ENCODE measurements at places on chromosomes 13 and 19. TPM values are rescaled to one million over a fixed set of nuclear protein-coding genes. Genes with fewer than 3 reads are reported as not detected.

TBXA2R gene
- 0.23 TPM for total RNA-seq

CRB3 gene
- total RNA-seq: not detected

DNA sequence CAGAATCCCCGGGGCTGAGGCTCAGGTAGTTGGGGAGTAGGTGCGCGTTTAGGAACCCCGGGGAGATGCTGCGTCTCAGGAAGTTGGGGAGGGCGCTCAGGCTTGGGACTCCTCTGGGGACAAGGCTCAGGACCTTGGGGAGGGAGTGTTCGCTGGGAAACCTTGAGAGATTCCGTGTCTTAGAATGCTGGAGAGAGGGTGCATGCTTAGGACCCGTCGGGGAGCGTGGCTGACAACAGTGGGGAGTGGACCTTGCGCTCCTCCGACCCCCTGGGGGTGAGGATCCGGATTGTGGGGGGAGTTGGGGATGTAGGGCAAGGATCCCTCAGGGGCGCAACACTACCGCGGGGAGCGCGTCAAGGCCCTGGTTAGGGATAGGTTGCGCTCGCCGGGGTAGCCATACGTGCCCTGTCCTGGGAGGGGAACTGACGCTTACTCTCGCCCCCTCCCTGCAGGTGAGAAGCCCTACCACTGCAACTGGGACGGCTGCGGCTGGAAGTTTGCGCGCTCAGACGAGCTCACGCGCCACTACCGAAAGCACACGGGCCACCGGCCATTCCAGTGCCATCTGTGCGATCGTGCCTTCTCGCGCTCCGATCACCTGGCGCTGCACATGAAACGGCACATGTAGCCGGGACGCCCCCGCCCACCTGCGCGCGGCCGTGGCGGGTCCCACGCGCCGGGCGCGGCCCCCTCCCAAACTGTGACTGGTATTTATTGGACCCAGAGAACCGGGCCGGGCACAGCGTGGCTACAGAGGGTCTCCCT is 2.0 kb downstream of the KLF2 start:
- no peak for DNase-seq

DNA sequence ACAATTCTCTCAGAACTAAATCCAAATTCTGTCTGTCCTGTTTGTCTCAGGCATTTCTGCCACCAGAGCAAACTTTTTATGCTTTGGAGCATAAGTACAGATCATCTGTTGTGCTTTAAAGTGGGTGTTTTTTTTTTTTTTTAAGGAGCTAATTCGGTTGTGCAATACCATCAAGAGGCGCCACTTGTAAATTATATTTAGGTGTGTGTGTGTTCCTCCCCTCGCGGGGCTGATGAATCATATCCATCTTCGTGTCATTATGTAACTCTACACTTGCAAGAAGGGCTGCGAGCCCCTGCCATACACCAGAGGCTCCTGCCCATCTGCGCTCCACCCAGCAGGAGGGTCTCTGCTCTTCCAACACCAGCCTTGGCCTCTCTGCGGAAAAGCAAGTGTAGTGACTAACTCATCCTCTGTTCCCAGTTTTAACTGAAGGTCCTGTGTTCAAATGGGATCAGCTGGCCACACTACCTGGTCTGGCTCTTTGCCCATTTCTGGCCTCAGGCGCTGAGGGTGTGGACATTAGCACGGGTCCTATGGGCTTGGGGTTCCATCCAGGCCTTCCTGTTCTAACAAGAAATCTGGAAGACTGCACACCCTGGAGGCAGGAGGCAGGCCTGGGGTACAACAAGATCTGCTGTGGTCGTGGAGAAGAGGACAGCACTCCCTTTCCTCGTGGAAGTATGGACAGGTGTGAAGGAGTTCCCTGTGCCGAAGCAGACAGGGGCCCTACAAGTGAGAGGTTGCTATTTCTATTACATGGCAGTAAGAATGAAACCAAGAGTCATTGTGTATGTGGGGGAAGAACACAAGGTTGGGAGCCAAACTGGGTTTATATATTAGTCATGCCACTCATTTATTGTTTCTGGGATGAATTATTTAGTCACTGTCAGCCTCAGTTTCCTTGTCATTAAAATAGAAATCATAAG is 96.1 kb upstream of the MBNL2 start:
- DNase-seq: no peak

GRCh38 chr19:3073159-3073563 is 10.9 kb upstream of the TLE5 start:
- no peak for DNase-seq

- DNase-seq: no peak
Measured at GRCh38 chr19:42420055-42420544, 7.1 kb downstream of the LIPE start.

DNA sequence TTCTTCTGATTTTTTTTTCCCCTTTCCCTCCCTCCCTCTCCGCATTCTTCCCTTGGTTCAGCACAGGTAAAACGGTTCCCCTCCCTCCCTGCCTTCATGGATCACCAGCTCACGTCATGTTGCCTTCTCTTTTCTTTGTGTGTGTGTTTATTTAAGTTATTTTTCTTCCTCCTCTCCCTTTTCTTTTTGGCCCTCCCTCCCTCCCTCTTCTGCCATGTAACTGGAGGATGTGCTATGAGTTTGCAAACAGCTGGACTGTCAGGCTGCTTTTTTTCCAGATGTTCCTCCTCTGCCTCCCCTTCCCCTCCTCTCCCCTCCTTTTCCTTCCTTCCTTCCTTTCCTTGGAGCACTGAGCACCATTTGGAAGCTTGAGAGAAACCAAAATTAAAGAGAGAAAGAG is 2.0 kb downstream of the LENG9 start:
- DNase-seq: no peak

- no peak for DNase-seq
Measured at GRCh38 chr13:27793507-27794367, 1.5 kb downstream of the GSX1 start.

MIDN gene
- total RNA-seq: 187 TPM

GRCh38 chr13:33362986-33363727 is 77.6 kb upstream of the STARD13 start:
- DNase-seq: no peak

- no peak for DNase-seq
Measured at GRCh38 chr13:47250146-47250545, 353.3 kb upstream of the HTR2A start.

DNA sequence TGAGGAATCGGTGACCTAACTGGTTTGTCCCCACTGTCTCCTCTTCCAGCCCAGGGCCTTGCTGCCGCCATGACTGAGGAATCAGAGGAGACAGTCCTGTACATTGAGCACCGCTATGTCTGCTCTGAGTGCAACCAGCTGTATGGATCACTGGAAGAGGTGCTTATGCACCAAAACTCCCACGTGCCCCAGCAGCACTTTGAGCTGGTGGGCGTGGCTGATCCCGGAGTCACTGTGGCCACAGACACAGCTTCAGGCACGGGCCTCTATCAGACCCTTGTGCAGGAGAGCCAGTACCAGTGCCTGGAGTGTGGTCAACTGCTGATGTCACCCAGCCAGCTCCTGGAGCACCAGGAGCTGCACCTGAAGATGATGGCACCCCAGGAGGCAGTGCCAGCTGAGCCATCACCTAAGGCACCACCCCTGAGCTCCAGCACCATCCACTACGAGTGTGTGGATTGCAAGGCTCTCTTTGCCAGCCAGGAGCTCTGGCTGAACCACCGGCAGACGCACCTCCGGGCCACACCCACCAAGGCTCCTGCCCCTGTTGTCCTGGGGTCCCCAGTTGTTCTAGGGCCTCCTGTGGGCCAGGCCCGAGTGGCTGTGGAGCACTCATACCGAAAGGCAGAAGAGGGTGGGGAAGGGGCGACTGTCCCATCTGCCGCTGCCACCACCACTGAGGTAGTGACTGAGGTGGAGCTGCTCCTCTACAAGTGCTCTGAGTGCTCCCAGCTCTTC is 2.7 kb downstream of the ZNF574 start:
- DNase-seq: no peak

DNA sequence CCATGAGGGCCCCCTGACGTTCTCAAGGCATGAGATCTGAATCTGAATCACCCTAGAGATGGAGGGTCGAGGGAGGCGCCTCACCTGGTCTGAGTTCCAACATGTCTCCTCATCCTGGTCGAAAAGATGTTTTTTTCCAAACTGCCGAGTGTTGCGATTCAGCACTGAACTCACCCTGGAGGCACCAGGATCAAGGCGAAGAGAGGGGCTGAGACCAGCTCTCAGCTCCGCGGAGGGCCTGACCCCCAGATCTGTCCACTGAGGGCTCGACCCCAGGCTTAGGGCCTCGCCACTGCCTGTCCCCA is 555 bp downstream of the NR2C2AP start:
- DNase-seq: no peak

GRCh38 chr13:98301721-98302120 is 124.7 kb upstream of the RNF113B start:
- DNase-seq: no peak

DNA sequence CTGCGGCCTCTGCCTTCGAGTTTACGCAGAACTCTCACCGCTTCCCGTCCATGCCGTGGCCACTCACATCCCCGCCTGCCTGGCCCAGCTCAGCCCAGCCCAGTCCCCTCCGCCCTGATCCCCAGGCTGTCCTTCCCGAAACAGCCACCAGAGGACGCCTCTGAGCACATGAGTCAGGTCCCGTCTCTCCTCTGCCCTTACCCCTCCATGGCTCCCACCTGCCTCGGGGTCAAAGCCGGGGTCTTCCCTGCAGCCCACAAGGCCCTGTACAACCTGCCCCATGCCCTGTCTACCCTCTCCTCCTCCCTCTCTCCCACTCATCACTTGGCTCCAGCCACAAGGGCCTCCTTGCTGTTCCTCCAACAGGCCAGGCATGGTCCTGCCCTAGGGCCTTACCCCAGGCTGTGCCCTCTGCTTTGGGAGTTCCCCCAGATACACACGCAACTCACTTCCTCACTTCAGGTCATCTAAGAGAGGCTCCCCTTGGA is 8.1 kb upstream of the SEMA6B start:
- peak; percentile 90 for DNase-seq

GRCh38 chr19:18304208-18304457 is 18.7 kb downstream of the LSM4 start:
- DNase-seq: no peak

DNA sequence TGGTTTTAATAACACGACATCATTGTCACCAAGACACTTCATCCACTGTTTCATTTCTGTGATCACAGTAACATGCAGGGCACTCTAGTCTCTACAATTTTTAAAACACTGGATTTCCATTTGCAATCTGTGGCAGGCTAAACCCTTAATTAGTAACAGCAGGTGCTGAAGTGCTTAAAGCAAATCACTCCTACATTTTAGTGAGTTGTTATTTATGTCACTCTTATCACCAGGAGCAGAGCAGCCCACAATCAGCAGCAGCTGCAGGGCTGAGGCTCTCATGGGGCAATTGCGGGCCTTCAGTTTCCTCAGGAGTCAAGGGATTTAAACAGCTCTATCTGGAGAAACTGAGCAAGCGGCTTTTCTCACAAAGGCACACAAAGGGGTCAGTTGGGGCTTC is 1.6 kb downstream of the SOHLH2 start:
- DNase-seq: no peak

DNA sequence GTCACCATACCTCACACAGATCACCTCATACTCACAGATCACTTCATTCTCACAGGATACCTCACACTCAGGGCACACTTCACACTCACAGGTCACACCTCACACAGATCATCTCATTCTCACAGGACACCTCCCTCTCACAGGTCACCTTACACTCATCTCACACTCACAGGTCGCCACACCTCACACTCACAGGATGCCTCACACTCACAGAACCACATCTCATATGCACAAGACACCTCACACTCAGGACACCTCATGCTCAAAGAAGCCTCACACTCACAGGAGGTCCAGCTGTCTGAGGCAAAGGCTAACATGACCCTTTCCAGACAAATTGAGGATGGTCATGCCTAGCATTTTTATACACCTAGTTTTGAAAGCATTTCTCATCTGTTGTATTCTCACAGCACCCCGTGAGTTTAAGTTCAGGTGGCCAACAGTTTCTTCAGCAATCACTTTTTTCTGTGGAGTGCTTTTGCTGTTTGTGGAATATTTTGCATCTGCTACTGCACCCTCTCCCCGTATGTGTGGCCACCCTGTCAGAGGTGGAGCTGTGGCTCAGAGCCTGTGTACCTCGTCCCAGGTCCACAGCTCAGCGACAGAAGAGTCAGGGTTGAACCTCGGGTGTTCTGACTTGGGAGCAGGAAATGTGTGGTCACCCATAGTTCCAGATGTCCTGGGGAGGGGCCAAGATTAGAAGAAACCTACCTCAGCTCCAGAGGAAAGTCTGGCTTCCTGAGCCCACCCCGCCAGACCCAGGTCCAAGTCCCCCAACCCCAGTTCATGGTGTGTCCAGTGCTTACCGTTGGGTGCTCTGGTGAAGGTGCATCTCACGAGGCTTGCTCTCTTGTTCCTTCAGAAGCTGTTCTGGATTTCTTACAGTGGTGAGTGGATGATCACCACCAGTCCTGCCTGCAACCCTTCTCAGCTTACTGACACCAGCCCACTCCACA is 7.6 kb downstream of the F7 start:
- no peak for DNase-seq

TPTE2 gene
- total RNA-seq: 0.14 TPM

LRRC4B gene
- 42.5 TPM for total RNA-seq

ZNF850 gene
- 13.5 TPM for total RNA-seq

IGSF23 gene
- not detected for total RNA-seq

KLK3 gene
- not detected for total RNA-seq

- no peak for DNase-seq
Measured at GRCh38 chr19:54616821-54617560, 13.3 kb upstream of the LILRB1 start.

GRCh38 chr13:19587635-19588300 is 26.4 kb upstream of the TPTE2 start:
- no peak for DNase-seq

DNA sequence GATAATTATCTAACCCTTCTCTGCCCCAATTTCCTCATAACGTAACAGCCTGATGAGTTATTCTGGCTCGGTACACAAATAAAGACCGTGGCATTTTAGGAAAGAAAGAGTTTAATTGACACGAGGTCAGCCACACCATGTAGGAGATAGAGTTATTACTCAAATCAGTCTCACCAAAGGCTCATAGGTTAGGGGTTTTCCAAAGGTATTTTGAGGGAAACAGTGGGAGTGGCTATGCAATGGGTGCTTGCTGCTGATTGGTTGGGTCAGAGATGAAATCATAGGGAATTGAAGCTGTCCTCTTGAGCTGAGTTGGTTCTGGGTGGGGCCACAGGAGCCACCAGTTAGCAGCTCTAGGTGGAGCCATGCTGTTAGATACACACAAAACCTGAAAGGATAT is 137.5 kb downstream of the FREM2 start:
- no peak for DNase-seq

ADM5 gene
- total RNA-seq: 11.8 TPM

TMEM147 gene
- total RNA-seq: 105 TPM

- no peak for DNase-seq
Measured at GRCh38 chr19:9148697-9149096, 8.5 kb downstream of the ZNF317 start.
